GM20000 (cell line): ENCODE measurements at places on chromosomes 4 and X.

- DNase-seq: no peak
Measured at GRCh38 chrX:123155327-123155726, 28.8 kb upstream of the GRIA3 start.

- no peak for DNase-seq
Measured at GRCh38 chrX:70386235-70386634, 36.9 kb upstream of the GDPD2 start.

DNA sequence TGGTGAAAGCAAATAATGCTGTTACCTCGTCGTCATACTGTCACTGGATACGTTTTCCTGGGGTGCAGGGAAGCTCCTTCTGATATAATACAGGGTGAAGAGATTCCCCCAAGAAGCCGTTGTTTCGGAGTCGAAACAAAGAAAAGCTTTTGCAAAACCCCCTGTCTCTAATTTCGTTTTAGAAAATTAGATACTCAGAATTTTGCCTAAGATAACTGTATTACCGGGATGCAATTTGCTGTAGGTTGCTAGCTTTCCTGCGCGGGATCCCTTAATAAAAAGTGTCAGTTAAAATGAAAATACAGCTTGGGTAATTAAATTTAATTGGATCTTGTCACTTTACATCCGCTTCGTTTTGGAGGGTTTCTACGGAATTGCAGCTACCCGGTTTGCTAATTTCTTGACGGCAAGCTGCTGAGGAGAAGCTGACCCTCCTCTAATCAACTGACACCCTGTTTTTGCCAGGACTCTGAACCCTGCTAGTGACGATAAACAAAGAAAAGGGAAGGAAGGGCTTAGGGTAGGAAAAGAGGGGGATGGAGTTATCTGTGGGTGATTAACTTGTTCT lies 174.6 kb downstream of the SHOX start:
- no peak for DNase-seq

DNA sequence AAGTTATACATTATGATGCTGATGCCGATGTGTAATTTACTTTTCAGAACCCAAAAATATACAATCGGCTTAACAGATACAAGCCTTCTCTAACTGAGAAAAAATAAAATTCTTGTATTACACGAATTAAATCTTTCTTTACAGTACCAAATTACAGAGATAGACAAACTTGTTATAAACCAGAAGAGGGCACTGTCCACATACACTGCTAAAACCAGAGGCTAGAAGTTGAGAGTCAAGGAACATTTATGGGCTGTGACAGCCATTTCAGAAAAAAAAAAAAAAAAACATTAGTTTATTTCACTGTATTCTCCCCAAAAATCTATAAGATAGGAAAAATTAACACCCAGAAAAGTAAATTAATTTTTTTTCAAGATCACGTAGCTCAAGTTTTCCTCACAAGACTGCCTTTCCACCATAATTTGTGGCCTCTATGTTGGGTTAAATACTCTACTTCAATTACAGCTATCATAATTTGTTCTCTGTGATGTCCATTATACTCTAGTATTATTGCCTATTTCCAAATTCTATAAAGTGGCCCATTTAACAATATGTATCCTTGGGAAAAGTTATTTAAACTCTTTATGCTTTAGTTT lies 12.0 kb downstream of the EREG start:
- DNase-seq: peak; percentile 45
